ENCODE measurements at places on chromosomes 3 and 15.

DNA sequence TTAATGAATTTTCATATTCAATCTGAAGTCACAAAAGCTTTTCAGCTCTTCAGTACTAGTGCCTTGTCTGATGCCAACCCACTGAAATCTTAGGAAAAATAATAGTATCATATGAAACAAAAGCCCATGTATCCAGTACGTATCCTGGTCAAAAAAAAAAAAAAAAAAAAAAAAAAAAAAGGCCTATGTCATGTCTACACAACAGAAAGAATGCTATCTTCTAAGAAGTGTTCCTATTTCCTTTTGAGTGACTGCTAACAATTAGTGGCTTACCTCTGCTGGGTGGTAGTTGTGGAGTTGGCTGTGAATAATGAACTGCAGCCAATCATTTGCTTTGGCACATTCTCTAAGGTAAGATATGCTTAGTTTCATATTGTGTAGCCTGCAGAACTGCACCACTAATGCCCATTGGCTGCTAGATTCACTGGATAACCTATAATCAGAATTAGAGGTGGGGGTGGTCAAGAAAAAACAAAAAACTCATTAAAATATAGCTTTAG lies 59.6 kb downstream of the EIF3J start:
- DNase-seq: no peak

GRCh38 chr3:37862903-37863815 lies 1.5 kb downstream of the CTDSPL start:
- DNase-seq: peak; percentile 12

GRCh38 chr15:33028495-33028894 lies 166.0 kb downstream of the FMN1 start:
- DNase-seq: no peak

DNA sequence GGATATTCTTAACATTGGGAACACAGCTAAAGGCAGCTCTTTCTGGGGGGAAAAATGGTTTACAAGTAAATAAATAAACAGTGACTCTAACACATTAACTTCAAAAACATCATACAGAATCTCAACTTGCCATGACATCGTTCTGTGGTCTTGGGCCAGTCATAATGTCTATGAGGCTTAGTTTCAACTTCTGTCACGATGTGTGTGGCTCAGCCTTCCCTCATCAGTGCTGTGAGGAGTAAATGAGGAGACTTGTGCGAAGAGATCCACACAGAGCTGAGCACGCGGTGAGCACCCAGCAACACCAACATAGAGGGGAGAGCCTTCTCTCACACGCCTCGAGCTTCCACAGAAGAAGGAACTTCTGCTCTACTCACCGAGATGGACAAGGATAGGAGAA lies 49.0 kb downstream of the DZIP1L start:
- no peak for DNase-seq

- no peak for DNase-seq
Measured at GRCh38 chr3:150544041-150544440, 2.3 kb downstream of the SERP1 start.

GRCh38 chr15:52159645-52160044 lies 31.5 kb downstream of the GNB5 start:
- DNase-seq: no peak

DNA sequence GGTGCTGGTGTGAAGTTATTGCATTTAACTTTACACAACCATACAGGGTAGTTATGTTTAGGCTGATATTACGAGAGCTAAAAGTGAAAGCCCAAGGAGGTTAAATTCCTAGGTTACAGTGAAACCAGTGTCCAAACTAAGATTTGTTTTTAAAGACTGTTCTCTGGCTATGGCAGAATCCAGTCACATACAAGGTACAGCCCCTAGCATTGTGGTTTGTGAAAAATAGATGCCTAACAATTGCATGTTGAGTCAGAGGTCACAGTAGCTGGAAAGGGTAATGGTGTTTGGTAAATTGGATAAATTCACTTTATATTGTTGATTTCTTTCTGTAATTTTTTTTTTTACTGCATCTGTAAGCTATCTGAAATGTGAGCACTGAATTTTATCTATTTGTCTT lies 614.6 kb upstream of the TBL1XR1 start:
- no peak for DNase-seq

DNA sequence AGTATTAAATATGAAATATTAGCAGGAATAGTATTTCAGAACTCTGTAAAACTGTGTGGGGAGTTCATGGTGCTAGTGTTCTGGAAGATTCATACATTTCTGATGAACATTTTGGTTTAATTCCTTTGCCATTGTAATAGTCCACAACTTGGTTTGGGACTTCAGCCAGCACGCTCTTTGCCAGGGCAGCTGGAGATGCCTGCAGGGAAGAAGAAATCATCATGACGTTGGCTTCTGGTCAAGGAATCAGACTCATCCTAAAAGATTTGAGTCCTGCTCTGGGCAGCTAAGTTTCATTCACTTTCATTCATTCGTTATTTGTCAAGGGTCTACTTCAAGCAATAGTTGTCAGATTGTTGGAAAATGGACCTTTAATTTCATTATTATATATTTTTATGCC lies 32.4 kb upstream of the MRPL3 start:
- no peak for DNase-seq

DNA sequence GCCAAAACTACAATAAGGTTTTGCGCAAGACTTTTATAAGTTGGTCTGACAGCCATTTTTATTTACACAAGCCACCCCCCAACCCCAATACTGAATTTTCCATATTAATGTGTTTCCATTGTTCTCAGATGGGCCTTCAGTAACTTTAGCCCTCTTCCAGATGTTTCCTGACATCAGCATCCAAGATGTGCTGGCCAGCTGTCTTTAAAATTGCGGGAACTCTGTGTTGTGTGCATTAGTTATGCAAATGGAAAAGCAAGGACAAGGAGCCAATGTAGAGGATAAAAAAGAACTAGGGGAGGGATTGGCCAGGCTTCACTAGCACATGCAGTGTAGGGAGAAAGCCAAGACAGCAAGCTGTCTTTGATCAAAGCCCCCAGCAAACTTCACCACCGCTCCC lies 45.4 kb downstream of the COMMD2 start:
- DNase-seq: no peak

DNA sequence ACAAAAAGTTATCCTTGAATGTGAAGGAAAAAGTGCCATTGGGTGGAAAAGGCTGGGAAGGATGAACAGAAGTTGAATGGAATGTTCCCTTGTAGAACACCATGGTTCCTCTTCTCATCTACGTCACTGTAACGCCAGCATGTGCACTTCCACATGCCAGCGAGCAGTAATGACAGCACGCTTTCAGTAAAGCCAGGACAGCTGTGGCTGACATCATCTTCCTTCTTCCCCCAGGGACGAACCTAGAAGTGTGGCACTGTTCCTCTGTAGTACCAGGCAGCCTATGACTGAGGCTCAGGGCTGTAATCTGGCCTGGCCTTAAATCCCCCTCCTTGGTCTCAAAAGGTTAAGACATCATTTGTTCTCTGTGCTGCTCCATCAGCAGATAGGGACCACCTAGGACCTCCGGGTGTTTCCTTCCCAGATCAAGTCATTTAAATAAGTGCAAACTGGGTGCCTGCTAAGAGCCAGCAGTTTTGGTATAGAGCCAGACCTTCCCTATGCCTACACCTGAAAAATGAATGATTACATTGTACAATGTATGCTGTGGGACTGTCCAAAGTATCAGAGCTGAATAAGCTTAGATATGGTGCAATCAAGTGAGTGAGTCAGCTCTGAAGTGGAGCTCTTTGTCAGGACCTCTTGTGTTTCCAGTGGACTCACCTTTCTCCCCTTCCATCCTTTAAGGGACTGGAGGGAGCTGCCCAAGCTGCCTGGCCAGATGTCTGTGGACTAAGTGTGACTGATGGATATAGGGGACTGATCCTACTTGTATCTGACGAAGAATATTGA lies 5.6 kb upstream of the SRPRB start:
- peak; percentile 44 for DNase-seq

DNA sequence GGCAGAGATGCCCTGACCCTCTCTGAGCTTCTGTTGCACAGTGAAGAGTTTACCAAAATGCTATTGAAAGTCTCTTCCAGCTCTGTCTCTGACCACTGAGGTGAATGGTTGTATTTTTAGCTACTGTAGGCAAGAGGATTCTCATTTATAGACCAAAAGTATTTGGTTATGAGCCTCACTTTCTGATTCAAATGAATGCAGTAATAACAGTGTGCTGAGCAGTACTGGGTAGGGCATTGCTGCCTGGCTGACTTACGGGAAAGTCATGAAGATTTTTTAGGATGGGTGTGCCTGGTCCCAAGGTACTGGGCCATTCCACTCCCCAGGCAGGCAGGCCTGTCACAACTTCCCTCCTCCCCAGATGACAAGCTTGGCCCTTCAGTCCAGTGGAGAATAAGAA lies 15.5 kb downstream of the PLA1A start:
- no peak for DNase-seq

DNA sequence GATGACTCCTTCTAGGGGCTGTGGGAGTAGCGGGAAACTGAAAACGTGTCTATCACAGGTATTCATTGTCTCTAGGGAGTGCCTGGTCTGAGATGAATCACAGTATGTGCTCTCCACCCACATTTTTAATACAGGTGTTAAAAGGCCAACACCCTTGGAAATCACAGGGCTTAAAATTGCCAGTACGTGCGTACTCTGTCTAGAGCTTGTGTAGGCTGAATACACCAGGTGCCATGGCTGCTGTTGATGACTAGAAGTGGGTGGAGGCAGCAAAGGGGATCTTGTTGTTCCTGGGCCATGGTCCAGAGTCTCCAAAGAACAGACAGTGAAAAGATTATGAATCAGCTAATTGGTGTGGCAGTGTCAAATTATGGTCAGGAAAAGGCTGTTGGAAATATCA lies 35.1 kb upstream of the P3H2 start:
- DNase-seq: peak; percentile 17

DNA sequence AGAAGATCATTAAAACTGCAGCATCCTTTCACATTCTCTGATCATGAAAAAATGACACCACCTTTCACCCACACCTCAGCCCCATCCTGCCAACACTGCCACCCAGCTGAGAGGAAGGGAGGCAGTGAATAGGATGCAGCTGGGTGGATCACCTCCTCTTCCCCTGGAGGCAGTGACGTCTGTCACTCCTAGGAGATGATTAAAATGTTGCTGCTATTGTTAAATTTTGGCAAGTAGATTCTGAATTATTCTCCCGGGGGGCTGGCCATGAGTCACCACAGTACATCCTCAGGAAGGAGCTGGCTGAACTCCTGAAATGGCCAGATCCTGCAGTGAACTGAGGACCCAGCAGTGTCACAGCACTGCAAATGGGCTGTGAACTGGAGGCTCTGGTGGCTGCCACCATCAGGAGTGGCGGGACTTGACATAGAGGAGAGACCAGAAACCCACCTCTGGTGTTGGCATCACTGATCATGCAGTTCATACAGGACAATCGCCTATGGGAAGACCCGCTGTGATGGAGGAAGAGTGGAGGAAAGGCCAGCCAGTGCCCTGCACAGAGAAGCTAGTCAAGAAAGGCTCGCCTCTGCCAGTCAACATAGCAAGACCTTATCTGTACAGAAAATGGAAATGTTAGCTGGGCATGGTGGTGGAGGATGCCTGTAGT lies 199.1 kb downstream of the FAM43A start:
- DNase-seq: no peak

- DNase-seq: no peak
Measured at GRCh38 chr15:68439506-68439905, 7.5 kb upstream of the ITGA11 start.

GRCh38 chr3:174153871-174154270 lies 705.3 kb upstream of the NAALADL2 start:
- DNase-seq: no peak

GRCh38 chr15:70664494-70664893 lies 98.9 kb downstream of the UACA start:
- no peak for DNase-seq

GRCh38 chr3:149658744-149659497 lies 1.1 kb upstream of the WWTR1 start:
- DNase-seq: peak; percentile 74

DNA sequence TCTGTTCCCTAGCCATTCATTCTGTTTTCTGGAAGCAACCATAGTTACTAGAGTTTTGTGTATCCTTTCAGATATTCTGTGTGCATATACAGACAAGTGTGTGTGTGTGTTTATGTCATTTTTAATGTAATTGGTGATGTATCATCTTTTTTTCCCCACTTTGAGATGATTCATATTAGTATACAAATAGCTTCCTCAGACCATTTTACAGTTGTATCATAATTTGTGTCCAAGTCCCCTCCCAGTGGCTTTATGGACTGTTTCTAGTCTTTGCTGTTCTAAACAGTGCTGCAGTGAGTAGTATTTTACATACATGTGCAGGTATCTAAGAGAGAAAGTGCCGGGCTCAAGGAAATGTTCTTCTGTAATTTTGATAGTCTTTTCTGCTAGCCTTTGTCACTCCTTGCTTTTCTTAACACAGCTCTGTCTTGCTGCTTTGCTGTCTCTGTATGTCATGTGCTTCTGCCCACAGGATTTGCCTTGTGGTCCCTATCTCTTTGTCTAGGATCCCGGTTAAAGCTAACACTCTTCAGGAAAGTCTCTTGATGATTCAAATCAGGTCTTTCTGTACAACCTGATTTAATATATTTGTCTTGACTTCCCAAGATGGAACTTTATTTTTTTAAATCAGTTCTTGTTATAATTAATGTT lies 31.5 kb upstream of the FBXL22 start:
- DNase-seq: no peak
